Transverse colon (tissue), 4 donors: ENCODE measurements at places on chromosomes 5 and 9. TPM values are rescaled to one million over a fixed set of nuclear protein-coding genes. Genes with fewer than 3 reads are reported as not detected.

GRCh38 chr5:143653256-143653655 lies 158.7 kb upstream of the HMHB1 start:
- no peak overlapping the region for H3K4me3 ChIP-seq
- H3K27me3 ChIP-seq: no peaks in the 10 kb centered on the region
- no peak for DNase-seq
- peaks cover 5% of the 10 kb centered on the region for H3K4me1 ChIP-seq

Gene STK32A
- not detected for total RNA-seq

Gene NMUR2
- not detected for total RNA-seq

Gene SLC1A1
- total RNA-seq: 0.80 TPM

Gene DRD1
- 0.16 TPM for total RNA-seq

Gene CDH18
- total RNA-seq: not detected

- peaks cover 7% of the 10 kb centered on the region for H3K4me1 ChIP-seq
These were observed 91.6 kb downstream of the FBXW11 start for GRCh38 chr5:171914726-171915338.

GRCh38 chr9:109640580-109641371 lies 139.2 kb upstream of the PALM2AKAP2 start:
- no peak overlapping the region for H3K27ac ChIP-seq
- H3K4me3 ChIP-seq: peak overlapping the region; percentile 1
- no peaks in the 10 kb centered on the region for H3K4me1 ChIP-seq
- DNase-seq: peak; percentile 8
- H3K36me3 ChIP-seq: no peaks in the 10 kb centered on the region

Gene SMC2
- total RNA-seq: 6.1 TPM

- H3K27ac ChIP-seq: no peak overlapping the region
- DNase-seq: no peak
- H3K4me3 ChIP-seq: no peak overlapping the region
- no peaks in the 10 kb centered on the region for H3K27me3 ChIP-seq
- no peaks in the 10 kb centered on the region for H3K36me3 ChIP-seq
- no peaks in the 10 kb centered on the region for H3K4me1 ChIP-seq
These were observed 247.5 kb downstream of the CD180 start for GRCh38 chr5:66949066-66949465.

Gene ZDHHC11B
- not detected for total RNA-seq

Gene SCAI
- total RNA-seq: 13.5 TPM

DNA sequence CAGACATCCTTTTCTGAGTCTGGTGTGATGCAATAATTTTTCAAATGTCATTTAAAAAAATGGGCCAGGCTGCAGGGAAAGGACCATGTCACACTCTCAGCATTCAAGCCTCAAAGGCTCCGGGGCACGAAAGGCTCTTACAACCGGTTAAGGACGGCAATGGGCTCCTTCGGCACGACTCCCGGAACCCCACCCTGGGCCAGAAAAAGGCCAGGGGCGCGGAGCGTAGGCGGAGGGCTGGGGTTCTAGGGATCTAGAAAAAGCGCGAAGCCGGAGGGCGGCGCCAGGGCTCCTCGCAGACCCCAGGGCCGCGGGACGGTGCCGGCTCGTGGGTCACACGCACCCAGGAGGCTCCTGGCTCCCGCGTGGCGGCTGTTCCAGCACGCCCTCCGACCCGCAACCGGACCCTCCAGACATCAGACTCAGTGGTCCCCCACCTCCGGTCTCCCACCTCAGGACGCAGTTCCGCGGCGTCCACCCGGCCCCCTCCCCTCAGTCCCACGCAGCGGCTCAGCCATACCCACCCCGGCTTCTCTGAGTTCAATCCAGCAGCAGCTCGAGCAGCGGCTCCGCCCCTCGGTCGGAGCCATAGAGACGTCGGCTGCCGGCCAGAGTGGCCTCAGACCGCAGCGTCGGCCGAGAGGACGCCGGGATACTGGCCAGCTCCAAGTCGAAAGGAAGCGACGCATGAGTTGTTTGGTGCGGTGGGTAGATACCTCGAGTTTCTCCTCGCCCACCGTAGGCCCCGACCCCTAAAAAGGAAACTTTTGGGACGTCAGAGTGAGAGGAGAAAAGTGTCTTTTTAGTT lies at the start of gene TMEM267:
TMEM267 (minus strand) TSS at position 568 of the 808 bp plus-strand sequence. CDS start 29,896 bp downstream, outside the sequence.
- DNase-seq: peak; percentile 92
- H3K4me3 ChIP-seq: peak within 1 kb of the TSS; percentile 84
- no peaks in the 10 kb centered on the region for H3K36me3 ChIP-seq
- H3K4me1 ChIP-seq: no peaks in the 10 kb centered on the region
- H3K27ac ChIP-seq: peak within 1 kb of the TSS; percentile 95

- H3K36me3 ChIP-seq: no peaks in the 10 kb centered on the region
- H3K27me3 ChIP-seq: no peaks in the 10 kb centered on the region
- DNase-seq: no peak
- peak overlapping the region; percentile 71 for H3K27ac ChIP-seq
These were observed 7.1 kb downstream of the TOR1B start for GRCh38 chr9:129810116-129810515.

- H3K27me3 ChIP-seq: no peaks in the 10 kb centered on the region
- no peak for DNase-seq
- H3K4me1 ChIP-seq: no peaks in the 10 kb centered on the region
- no peaks in the 10 kb centered on the region for H3K36me3 ChIP-seq
- no peak overlapping the region for H3K4me3 ChIP-seq
These were observed 45.8 kb upstream of the RGMB start for GRCh38 chr5:98727686-98728085.

GRCh38 chr9:75788006-75788634 lies 102.4 kb upstream of the PCSK5 start:
- H3K36me3 ChIP-seq: no peaks in the 10 kb centered on the region
- H3K27me3 ChIP-seq: no peaks in the 10 kb centered on the region
- no peaks in the 10 kb centered on the region for H3K4me1 ChIP-seq
- no peak overlapping the region for H3K4me3 ChIP-seq

Gene NR4A3
- 1.9 TPM for total RNA-seq

- H3K36me3 ChIP-seq: no peaks in the 10 kb centered on the region
- no peak overlapping the region for H3K4me3 ChIP-seq
- H3K4me1 ChIP-seq: peaks cover 14% of the 10 kb centered on the region
- no peak overlapping the region for H3K27ac ChIP-seq
- no peaks in the 10 kb centered on the region for H3K27me3 ChIP-seq
- no peak for DNase-seq
These were observed 35.2 kb downstream of the KCNMB1 start for GRCh38 chr5:170353961-170354360.

GRCh38 chr5:15715535-15715934 lies 215.6 kb downstream of the FBXL7 start:
- no peaks in the 10 kb centered on the region for H3K36me3 ChIP-seq
- no peak overlapping the region for H3K4me3 ChIP-seq
- DNase-seq: no peak
- no peaks in the 10 kb centered on the region for H3K4me1 ChIP-seq

Gene CCL19
- not detected for total RNA-seq

DNA sequence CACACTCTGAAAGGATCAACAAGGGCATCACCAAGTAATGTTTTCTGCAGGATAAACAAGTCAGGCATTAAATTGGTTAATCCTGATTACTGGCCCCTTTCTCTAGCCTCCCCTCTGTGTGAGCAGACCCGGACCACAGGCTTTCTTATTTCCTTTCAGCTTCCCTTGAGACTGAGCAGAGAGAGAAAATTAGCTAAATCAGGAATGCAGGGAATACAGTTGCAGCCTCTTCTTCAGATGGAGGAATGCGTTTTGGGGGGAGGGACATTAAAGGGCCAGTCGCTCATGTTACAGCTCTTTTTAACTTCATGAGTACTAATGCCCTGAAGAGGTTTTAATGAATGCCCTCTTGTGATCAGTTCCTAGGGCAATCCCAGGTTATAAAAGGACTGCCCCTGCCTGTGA lies 19.8 kb downstream of the PCDHAC2 start:
- DNase-seq: no peak
- no peaks in the 10 kb centered on the region for H3K36me3 ChIP-seq
- H3K4me1 ChIP-seq: no peaks in the 10 kb centered on the region

GRCh38 chr5:148912714-148913398 lies 86.4 kb downstream of the ADRB2 start:
- peaks cover 13% of the 10 kb centered on the region for H3K4me1 ChIP-seq
- no peak overlapping the region for H3K4me3 ChIP-seq
- no peak for DNase-seq

GRCh38 chr9:131259432-131259898 lies 16.8 kb downstream of the FAM78A start:
- H3K4me3 ChIP-seq: no peak overlapping the region
- no peaks in the 10 kb centered on the region for H3K4me1 ChIP-seq
- H3K27ac ChIP-seq: no peak overlapping the region
- DNase-seq: no peak
- H3K27me3 ChIP-seq: no peaks in the 10 kb centered on the region

DNA sequence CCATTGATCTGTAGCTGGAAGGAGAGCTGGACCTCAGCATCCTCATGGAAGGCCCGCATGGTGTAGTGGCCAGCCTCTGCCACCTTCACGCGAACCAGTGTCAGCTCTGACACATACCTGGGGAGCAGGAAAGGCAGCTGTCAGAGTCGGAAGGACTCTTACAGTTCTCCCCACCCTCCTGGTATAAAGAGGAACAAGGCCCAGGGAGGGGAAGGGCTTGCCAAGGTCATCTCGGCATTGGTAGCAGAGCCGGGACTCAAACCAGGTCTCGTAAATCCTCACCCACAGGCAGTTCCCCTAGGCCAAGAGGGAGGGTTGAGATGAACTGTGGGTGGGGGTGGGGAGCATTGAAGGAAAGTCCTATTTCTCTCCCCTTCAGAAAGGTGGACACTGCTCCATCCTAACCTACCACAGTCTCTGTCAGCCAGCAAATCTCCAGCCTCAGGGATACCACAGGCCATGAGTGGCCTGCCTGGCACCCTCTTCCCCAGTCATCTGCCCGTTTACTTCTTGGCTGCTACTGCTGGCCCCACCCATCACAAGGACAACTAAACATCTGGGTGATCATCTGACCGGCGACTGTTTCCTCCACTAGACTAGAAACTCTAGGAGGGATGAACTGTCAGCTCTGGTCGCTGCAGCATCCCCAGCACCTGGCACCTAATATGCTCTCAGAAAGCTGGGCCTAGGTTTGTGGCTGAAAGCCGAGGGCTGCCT lies 23.5 kb downstream of the PDGFRB start:
- peaks cover 24% of the 10 kb centered on the region for H3K4me1 ChIP-seq
- no peaks in the 10 kb centered on the region for H3K36me3 ChIP-seq
- no peaks in the 10 kb centered on the region for H3K27me3 ChIP-seq
- H3K27ac ChIP-seq: peak overlapping the region; percentile 15
- H3K4me3 ChIP-seq: no peak overlapping the region

- no peaks in the 10 kb centered on the region for H3K27me3 ChIP-seq
- no peak for DNase-seq
- H3K4me1 ChIP-seq: peaks cover 3% of the 10 kb centered on the region
- H3K27ac ChIP-seq: no peak overlapping the region
- H3K4me3 ChIP-seq: no peak overlapping the region
These were observed 187.7 kb downstream of the DENND1A start for GRCh38 chr9:123742009-123742767.

DNA sequence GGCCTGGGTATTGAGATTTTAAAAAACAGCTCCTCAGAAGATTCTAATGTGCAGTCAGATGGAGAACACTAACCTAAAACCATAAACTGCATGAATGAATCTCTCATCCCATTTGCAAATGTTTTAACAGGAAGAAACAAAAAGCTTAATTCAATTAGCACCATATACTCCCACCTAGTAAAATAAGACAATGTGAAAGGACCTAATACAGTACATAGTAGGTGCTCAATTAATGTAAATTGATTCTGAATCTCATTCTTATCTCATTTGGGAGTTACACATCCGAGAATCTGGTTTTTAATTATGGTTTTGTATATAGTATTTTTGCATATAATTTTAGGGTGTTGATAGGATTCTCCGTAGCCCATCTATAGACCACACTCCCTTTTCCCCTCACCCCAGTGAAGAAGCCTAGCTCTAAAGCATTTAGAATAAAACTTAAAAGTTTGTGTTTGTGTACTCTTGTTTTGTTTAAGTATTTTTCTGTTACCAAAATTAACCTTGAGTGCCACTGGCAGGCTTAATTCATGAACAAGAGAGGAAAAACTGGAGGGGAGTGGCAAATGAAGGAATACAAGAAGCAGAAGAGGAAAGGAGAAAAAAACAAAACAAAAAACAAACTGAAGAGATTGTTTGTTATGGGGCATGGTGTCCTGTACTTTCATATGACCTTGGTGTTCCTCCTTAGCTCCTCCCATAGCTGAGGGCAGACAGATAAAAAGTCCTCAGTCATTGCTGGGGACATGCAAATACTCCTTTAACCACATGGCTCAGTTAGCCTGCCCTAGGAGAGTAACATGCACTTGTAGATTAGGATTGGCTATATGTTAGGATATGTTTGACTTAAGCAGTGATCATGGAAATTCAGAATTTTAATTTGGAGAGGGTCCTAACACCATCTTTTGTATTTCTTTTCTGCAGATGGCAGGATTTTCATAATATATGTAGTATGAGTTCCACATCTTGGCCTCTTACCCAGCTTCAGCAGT lies 1.2 kb downstream of the RNF14 start:
- H3K4me1 ChIP-seq: peaks cover 40% of the 10 kb centered on the region
- no peaks in the 10 kb centered on the region for H3K36me3 ChIP-seq
- H3K27me3 ChIP-seq: no peaks in the 10 kb centered on the region
- peak overlapping the region; percentile 81 for H3K4me3 ChIP-seq

GRCh38 chr5:129245489-129245888 lies 150.9 kb downstream of the ISOC1 start:
- DNase-seq: no peak
- no peaks in the 10 kb centered on the region for H3K4me1 ChIP-seq
- H3K27me3 ChIP-seq: no peaks in the 10 kb centered on the region
- no peak overlapping the region for H3K4me3 ChIP-seq
- H3K36me3 ChIP-seq: no peaks in the 10 kb centered on the region

DNA sequence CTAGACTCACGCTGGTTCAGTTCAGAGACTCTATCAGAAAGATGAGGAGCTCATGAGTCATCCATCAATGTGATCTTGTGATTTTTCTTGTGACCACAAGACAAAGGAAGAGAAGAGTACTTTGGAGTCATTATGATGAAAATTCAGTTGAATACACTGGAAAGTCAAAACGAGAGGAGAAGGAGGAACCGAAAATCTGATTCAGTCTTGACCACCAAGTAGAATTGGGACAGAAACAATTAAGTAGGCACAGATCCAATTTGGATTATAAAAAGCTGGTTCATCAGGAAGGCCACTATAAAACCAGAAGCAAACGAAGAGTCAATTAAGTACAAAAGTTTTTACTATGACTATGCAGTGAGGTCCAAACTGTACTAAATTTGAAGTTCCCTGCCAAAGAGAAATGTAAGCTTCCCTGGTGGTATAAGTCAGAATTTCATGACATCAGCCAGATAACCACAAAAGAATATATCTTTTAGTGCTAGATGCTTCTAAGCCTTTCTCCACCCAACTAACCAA lies 90.9 kb downstream of the THBS4 start:
- H3K27me3 ChIP-seq: no peaks in the 10 kb centered on the region
- H3K4me1 ChIP-seq: no peaks in the 10 kb centered on the region
- H3K36me3 ChIP-seq: no peaks in the 10 kb centered on the region
- DNase-seq: no peak

Gene NELFB
- 28.1 TPM for total RNA-seq

GRCh38 chr5:15135661-15136060 lies 264.1 kb upstream of the ANKH start:
- no peaks in the 10 kb centered on the region for H3K27me3 ChIP-seq
- H3K27ac ChIP-seq: no peak overlapping the region
- no peak for DNase-seq
- H3K36me3 ChIP-seq: no peaks in the 10 kb centered on the region

Gene AIF1L
- 1.2 TPM for total RNA-seq
